ENCODE measurements at places on chromosomes 11 and 22.
A peak's percentile ranks its signal among the peaks of the same experiment; 100 is the strongest.

GRCh38 chr11:72996959-72997358 lies 145.2 kb downstream of the FCHSD2 start:
- DNase-seq: no peak

- DNase-seq: peak; percentile 86
Observed at GRCh38 chr11:18384157-18384641, 10.2 kb upstream of the LDHA start.

DNA sequence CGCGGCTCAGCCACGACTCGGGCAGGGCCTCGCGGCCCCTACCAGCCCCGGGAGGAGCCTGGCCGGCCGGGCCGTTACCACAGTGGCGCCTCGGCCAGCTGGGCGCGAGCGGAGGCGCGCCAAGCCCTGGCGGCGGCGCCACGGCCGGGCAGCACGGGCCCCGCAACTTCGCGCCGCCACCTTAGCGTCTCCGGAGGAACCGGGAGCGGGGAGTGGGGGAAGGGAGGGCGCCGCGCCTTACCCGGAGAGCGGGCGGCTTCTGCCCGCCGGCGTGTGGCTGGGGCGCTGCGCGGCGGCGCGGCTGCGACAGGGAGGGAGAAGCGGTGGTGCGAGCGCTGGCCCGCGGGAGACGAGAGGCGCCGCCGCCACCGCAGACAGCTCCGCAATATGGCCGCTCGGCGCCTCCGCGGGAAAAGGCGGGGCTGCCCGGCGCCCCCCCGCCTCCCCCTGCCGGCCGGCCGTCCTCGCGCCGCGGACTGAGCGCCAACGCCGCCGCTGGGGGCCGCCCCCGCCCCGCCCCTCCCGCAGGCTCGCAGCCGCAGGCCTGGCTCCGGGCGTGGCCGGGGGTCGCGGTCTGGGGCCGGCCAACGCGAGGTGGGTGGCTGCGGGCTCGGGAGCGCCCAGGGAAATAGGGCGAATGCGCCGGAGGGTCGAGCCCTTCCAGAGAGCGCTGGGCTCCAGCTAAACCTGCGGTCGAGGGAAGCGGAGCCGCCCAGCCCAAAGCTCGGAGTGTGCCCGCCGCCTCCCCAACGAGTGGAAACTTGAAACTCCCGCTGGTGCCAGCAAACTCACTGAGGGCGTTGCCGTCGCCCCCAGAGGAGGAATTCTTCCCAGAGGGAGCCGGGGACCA lies at the start of gene RDX:
Gene RDX, minus strand, starts transcription at position 389 of the 850 bp plus-strand sequence. CDS start 16,922 bp downstream, outside the sequence.
- peak; percentile 92 for DNase-seq

DNA sequence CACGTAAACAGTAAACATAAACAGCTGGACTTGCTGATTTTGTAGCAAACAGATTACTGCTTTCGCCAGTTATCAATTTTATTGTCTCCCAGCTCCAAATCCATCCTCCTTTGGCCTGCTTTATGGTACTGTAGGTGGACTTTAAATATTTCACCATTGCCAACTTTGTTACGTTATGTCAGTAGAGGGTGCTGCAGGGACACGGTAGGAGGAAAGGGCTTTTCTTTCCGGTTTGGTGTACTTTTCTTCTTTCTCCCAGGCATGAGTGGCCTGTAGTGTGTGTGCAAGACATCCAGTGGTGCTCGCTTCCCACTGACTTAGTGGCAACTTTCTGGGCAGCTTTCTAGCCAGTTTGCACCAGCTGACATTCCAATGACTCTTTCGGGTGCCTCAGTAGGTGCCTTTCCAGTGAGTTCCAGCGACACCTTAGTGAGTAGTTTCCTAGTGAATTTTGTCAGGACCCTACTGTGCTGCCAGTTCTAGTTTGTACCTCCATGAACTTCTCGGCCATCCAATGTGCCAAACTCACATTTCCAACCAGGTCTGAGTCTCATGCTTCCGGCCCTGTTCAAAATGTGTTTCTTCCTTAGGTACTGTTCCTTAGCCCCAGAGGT lies 267.6 kb upstream of the TENM4 start:
- no peak for DNase-seq

GRCh38 chr11:70908223-70908622 lies 344.2 kb downstream of the SHANK2 start:
- no peak for DNase-seq

DNA sequence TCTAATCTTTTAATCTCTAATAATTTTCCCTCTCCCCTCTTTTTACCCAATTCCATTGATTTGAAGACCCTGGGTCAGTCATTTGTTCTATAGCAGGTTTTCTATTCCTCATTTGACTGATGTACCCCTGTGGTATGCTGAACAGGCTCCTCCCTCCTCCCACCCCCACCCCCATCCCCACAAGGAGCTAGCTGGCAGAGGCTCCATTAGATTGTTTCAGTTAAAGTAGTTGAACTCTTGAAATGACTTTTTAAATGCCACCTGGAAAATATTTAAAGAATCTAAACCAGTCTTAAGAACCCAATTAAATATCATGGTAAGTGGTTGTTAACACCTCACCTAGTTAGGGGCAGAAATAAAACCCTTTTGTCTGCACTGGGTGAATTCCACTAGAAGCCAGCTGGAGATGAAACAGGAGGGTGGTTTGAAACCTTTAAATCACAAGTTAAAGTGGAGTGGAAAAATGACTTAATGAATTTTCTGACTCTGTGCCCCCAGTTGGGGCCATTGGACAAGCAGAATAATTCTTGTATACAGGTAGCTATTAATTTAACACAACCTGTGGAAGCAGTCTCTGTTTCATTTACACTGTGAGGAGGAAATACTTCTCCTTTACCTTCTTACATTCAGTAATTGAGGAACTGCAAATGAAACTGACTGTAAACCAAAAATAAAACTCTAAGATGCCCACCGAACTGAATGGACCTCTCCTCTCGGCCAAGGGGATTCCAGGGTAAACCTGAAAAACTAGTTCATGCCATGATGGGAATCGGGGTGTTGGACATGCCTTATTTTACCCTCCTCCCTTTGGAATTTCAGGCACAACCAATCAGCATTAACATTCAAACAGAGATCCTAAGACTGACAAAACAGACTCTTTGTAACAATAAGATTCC lies 30.7 kb downstream of the PRR5L start:
- DNase-seq: no peak

DNA sequence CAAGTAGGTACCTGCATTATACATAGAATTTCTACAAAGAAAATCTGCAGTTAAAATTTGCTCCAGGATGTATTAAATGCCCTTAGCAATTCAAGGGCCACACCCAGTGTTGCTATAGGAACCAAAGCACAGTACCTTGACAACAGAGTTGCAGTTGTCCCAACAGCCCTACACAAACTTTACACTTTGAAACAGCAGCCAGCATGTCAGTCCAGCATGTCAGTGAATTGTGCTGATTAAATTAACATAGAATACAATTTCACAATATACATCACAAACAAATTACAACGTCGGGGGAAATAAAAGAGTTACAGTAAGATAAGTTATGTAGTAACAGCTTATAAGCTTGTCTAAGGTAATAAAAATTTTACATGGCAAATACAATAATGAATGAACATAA lies 389.2 kb downstream of the SOX6 start:
- DNase-seq: no peak

GRCh38 chr11:46397526-46397925 lies 6.0 kb upstream of the CHRM4 start:
- no peak for DNase-seq

- DNase-seq: no peak
Observed at GRCh38 chr11:11984563-11984962, 23.9 kb downstream of the DKK3 start.

GRCh38 chr11:36425561-36426081 lies 84.5 kb downstream of the TRAF6 start:
- DNase-seq: no peak

- DNase-seq: no peak
Observed at GRCh38 chr22:25774575-25775026, 32.6 kb downstream of the MYO18B start.

DNA sequence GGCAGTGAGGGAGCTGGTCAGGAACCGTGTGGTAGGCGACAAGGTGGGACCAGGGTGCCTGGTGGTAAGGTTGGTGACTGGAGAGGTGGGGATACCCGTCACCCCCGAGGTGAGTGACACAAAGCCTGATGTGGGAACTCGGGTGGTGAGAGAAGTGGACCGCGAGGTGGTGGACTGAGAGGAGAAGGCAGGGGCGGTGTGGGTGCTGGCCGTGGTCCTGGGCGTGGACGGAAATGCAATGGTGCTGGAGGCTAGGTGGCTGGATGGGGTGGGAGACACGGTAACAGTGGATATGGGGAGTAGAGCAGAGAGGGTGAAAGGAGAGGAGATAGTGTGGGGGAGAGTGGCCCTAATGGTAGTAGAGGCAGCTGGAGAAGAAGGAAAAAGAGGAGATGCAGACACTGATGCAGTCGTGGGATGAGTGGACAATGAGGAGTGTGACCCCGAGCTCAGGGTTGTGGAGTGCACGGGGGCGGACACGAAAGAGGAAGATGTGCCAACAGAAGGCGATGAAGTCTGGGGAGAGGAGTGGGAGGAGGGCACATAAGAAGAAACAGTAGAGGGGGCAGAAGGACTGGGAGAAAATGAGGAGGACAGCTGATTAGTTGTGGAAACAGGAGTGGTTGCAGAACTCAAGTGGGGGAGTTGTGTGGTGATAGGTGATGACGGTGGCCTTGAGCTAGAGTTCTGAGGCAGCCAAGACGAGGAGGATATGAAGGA lies 20.5 kb downstream of the MUC6 start:
- no peak for DNase-seq

GRCh38 chr11:76169473-76169896 lies 36.8 kb downstream of the WNT11 start:
- no peak for DNase-seq

DNA sequence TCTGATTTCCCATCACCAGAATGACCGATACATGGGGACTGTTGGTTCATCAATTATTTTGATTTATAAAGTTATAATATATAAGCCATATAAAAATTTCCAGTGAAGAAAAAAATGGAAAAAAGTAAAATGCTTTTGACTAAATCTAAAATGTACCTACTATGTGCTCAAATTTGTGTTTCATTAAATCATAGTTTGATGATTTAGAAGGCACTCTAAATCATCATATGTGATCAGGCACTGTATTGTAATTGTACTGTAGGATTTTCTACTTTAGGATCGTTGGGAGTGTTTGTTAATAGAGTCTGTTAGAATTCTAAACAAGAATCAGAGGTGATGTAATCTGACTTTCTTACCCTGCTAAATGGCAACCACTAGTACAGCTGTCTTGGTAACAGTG lies 2.4 kb downstream of the LIN7C start:
- DNase-seq: no peak

- DNase-seq: no peak
Observed at GRCh38 chr11:62217191-62217748, 8.8 kb downstream of the SCGB2A1 start.

DNA sequence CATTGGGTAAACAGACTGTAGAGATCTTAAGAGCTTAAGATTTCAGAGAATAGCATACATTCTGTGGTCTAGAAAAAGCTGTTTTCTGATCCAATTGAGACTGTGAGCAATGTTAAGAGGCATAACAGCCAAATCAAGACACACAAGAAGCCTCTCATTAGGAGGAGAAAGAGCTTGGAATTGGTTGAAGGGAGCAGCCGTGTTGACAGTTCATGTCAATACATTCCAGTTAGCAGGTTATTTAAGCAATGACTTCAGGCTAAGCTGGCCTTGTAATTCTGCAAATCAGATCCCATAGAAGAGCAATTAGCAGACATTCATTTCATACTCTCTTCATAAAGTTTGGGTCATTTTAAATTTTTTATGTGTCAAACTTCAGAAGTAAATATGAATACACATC lies 50.9 kb downstream of the ETS1 start:
- no peak for DNase-seq

DNA sequence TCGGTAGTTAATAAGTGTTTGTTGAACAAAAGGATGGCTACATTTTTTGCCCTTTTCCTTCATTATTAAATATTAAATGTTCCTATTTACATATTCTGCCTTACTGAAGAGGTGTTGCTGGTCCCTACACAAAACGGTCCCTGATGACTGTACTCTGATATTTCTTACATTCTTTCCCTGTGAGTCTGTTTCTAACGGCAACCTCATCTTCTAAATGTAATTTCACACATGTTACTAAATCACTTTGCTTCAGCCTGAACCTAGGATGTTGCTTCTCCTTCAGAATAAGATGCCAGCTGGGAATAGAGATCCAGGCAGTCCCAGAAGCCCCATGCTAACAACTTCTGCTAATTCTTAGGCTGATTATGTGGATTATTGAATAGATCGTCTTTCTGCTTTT lies 50.3 kb downstream of the SPON1 start:
- no peak for DNase-seq

- DNase-seq: peak; percentile 65
Observed at GRCh38 chr11:76600124-76600655, 70.4 kb downstream of the LRRC32 start.

DNA sequence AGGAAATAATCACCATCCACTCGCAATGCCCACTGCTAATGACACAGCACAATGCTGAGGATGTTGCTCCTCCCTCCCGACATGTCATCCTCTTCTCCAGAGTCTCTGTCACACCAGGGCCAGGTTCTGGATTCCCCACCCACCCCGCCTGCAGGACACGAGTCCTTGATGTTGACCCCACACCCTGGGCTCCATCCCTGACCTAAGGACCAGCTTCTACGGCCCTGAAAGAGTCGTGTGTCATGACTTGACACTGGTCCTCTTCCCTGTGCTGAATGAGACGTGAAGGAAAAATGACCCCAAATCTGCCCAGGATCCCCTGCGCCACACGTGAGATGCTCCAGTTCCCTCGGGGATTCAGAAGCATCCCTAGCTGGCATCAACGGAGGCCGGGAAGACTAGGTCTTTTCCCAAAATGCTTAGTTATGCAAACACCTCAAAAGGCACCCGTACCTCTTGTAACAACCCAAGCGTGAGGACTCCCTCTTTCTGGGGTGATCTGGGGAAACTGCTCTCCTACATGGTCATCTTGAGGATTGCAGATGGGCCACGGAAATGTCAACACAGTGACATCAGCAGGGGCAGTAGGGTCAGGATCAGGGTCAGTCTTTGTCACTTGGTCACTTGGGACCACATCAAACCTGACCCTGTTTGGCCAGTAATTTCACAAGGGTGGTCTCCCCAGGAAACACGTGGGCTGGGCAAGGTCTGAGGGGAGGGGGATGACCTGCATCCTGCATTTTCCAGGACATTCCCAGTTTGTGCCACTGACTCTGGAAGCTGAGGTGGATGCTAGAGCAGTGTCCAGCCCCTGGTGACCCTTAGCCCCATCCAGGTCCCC lies 42.0 kb downstream of the IGLL5 start:
- no peak for DNase-seq

DNA sequence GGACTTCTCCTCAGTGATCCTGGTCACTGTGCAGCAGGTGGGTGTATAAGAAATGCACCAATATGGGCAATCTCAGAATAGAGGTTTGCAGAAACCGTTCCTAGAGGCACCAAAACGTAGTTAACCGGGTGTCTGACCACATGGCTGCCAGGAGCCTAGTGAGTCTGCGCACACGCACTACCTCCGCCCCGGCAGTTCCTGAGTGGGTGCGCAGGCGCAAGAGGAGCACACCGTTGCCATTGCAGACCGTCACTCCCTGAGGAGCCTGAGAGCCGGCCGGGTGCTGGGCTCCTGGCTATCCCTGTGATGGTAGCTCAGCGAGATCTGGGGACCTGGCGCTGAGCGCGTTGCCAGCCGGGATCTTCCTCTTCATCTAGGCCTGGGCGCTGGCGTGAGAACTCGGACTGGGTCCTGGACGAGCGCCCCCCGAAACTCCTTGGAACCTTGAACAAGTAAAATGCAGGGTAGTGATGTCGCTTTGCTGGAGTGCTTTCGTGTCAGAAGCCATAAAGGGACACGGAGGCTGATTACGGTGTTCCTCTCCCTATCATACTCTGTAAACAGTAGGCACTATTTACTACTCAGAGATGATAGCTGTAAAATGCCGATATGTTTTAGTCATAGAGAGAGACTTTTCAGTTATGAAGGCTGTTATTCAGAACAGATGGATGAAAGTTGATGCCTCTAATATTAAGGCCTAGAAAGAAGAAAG lies at the start of gene MS4A13:
Gene MS4A13, plus strand, starts transcription at position 249 of the 712 bp plus-strand sequence. CDS start 2,692 bp downstream, outside the sequence.
- no peak for DNase-seq
